ENCODE measurements at places on chromosomes 11 and 22.

GRCh38 chr22:49326558-49326957 is 501.1 kb downstream of the BRD1 start:
- no peak for DNase-seq

GRCh38 chr11:15180212-15180792 is 65.6 kb downstream of the INSC start:
- DNase-seq = no peak

- no peak for DNase-seq
Measured at GRCh38 chr11:123976770-123977560, 616 bp downstream of the OR10S1 start.

GRCh38 chr11:12187399-12187798 is 77.0 kb downstream of the MICAL2 start:
- DNase-seq = no peak

- DNase-seq = peak; percentile 18
Measured at GRCh38 chr11:125943661-125944349, 2.0 kb upstream of the VSIG10L2 start.

DNA sequence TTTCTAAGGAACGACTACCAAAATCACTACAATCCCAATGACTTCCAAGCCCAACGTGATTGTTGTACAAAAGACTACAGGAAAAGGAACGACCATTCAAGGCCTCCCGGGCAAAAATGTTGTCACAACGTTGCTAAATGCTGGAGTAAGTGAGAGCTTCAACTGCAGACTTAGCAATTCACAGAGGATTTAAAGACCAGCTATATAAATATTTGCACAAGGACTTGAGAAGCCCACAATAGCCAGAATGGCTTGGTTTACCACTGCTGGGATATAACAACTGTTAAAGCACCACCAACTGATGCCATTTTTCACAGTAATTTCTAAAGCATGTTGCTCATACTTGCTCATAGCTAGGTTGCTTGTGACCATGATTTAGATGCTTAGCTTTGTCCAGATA is 78.3 kb downstream of the EMSY start:
- DNase-seq = no peak

DNA sequence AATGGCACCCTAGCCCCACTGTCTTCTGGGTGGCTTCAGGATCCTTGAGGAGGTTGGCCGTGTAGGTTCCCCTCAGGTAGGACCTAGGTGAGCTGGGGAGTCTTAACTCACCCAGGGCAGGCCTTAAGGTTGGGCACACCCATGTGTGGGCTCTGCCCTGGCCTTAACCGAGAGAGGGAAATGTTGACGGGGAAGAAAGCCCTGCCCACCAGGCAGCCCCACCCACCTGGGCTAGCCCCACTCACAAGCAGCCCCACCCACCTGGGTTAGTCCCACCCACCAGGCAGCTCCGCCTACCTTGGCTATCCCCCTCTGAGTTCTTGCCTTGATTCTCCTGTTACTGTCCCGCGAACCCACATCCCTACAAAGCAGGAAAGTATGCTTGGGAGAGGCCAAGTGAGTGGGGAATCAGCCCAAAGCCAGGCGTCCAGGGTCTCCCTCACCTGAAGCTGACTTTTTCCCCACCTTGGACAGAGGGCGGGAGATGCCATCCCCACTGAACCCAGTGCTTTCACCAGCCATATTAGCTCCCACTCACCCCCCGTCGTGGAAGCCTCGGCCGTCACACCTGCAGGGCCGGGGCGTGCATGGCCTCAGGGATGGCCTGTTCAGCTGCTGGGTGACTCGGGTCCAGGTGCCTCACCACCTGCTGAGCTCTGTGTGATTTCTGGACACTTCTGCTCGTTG is at the start of gene MYEOV:
MYEOV (plus strand) TSS at position 337 of the 687 bp plus-strand sequence. CDS start 1,200 bp downstream, outside the sequence.
- peak; percentile 80 for DNase-seq

- DNase-seq = peak; percentile 76
Measured at GRCh38 chr11:44627911-44628729, 62.7 kb downstream of the CD82 start.

DNA sequence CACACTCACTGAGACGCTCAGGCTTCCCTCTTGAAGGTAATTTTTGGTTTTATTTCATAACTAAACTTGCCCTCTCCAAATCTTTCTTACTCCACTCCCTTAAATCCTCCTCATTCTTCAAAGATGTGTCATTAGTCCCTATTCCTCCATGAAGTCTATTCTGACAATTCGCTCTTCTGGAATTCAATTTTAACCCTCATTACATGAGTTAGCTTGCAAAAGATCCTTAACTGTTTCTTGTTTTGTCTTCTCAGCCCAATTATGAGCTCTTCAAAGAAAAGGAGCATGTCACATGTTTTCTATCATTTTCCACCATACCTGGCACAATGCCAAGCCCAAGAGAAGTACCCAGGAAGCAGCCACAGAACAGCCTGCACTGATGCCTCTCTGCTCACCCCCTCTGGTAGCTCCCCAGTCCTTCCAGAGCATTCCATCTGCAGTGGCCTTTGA is 13.0 kb downstream of the GALNT18 start:
- no peak for DNase-seq

DNA sequence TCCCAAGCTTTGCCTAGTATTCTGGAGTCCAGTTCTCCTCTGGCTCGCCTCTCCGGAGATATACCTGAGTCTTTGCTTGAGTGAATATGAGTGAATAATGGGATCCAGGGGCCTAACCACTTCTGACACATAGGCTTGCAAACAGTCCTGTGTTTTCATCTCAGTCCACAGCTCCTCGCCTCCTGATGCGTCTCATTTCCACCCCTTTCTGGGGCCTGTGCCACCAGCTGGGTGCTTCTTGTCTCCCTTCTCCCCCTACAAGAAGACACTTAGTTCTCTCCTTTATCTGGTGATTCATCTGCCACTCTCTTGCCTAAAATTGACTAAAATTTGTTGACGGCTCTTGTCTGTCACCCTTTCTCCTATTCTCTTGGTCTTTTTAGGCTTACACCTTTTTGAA is 44.6 kb downstream of the SFI1 start:
- DNase-seq = no peak

GRCh38 chr11:74354036-74354435 is 42.6 kb upstream of the P4HA3 start:
- DNase-seq = no peak

DNA sequence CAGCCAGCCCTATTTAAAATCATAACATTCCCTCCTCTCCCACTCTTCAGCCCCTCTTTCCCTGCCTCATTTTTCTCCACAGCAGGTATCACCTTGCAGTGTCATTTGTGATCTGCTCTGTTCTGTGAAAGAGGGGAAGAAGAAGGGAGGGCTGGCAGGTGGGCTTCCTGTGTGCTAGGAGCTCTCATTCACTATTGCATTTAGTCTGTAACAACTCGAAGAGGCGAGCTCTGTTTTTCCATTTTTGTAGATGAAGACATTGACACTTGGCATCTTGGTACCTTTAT is 52.1 kb upstream of the CRYBB3 start:
- no peak for DNase-seq

DNA sequence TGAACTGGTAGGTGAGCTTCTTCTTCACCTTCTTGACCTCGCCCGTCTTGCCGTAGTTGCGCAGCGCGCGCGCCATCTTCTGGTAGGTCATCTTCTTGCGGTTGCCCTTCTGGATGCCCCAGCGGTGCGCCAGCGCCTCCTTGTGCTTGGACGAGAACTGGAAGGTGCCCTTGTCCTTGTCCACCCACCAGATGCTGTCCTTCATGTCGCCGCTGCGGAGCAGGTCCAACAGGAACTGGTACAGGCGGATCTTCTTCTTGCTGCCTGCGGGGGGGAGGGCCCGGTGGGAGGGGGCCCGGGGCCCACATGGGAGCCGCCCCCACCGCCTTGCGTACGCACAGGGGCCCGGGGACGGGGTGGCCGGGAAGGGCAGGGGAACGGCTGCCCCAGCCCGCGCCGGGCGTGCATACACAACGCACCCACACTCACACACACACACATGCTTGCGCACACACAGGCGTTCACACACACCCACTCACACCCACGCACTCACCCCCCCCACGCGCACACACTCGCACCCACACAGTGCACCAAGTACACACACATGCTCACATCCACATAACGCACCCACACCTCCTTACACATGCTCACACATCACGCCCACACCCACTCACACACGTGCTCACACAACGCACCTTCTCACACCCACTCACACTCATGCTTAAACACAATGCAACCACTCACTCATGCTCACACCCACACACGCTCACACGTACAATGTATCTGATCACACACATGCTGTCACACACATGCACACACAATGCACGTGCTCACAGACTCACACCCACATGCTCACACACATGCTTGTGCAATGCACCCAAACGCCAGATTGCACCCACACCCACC is 3.0 kb upstream of the MYBPC3 start:
- peak; percentile 97 for DNase-seq

DNA sequence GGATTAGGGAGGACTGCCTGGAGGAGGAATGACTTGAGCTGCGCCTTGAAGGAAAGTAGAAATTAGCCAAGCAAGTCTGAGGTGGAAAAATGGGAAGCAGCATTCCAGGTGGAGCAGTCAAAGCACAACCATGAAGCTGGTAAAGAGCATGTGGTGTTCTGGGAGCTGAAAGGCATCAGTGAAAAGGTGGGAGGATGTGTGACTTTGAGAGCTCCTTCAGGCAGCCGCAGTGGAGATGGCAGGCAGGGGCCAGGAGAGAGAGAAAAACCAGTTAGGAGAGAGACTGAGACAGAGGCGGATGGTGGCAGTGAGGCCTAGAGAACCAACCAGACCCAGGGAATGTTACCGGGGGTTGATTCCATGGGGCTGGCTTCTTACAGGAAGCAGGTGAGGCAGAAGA is 393.4 kb downstream of the MIAT start:
- no peak for DNase-seq

DNA sequence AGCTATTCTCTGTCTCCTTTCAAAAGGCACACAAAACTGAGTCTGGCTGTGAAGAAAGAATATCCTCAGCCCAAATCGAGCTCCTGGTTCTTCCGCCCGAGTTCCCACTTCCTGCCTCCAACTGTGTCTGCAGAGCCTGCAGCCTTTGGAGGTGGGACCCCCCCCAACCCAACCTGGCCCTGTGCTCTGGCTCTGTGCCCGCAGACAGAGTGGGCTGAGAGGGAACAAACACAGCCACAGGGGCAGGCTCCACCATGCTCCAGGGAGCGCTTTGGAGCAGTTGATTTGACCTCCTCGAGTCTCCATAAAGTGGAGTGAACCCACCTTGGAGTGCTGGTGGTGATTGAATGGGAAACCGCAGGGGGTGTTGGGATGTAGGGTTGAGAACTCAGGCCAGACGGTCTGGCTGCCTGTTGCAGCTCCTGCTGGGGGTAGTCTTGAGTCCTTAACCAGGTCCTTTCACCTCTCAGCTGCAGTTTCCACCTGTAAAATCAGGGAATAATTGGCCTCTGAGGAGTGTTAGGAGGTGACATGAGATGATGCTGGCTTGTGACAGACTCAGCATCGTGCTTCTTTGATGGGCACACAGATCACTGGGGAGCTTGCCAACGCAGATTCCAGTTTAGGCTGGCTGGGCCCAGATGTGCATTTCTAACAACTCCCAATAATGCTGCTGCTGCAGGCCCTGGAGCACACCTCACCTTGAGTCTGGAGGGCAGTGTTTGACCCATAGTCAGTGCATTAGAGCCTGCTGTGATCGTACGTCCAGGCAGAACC is 11.4 kb downstream of the DAGLA start:
- no peak for DNase-seq

DNA sequence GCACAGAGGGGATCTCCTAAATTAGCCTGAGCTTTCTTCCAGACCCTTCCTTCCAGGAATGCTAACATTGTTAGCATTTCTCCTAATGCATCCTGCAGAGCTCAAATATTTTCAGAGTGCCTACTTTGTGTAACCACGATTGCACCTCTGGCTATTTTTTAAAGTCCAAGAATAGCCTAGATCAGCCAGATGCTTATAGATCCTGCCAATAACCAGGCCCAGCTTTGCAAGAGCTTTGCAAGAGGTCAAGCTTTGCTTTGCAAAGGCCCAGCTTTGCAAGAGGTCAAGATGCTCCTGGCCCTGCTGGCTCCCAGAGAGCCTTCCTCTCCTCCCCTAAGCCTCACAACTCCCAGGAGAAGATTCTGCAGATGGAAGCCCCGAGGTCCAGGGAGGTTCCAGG is 491.9 kb downstream of the MN1 start:
- no peak for DNase-seq

GRCh38 chr11:1481861-1482441 is 4.6 kb downstream of the MOB2 start:
- DNase-seq = peak; percentile 60

- DNase-seq = no peak
Measured at GRCh38 chr11:35066783-35067423, 72.1 kb upstream of the CD44 start.

GRCh38 chr11:92707665-92708064 is 261.8 kb upstream of the MTNR1B start:
- DNase-seq = no peak

- DNase-seq = peak; percentile 31
Measured at GRCh38 chr11:119531623-119532022, 108.7 kb upstream of the THY1 start.

DNA sequence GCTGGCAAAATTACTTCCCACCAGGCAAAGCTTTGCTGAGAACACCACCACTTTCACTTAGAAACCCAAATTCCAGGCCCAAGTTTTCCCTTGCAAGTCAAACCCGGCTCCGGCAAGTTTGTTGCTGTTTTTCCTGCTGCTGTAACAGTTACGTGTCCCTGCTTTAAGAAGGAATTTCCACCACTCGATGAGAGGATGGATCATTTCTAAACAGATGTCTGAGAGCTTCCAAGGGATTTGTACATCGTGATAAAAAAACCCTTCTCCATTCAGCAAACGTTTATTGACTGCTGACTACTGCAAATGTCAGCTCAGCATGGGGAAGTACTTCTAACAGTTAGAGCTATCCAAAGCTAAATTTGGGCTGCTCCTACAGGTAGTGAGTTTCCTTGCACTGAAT is 19.7 kb downstream of the P2RX3 start:
- DNase-seq = no peak

DNA sequence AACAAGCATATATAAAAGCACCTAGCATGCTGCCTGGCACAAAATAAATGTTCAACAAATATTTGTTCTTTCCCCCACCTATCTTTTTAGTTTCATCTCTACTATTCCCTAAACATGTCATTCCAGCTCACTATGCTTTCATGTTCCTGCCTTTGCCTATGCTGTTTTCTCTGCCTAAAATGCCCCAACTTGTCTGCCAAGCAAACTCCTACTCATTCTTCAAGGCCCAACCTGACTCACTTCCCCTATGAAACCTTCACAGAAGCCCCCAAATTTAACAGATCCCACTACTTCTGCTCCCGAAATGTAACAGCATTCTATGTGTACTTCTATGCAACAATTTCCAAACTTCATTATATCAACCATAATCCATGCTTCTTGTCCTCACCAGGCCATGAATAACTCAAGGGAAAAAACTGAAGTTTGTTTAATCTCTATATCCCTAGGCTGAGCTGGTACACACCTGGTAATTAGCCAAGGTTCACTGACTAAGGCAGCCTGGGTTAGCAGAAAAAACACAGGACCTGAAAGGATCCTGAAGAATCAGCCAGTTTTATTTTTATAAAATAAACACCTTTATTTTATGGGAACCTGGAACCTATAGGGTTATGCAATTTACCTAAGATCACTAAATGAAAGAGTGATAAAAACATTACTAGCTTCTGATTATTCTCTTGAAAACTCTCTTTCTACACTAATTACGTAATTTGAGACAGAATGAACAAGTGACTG is 72.2 kb downstream of the PAK1 start:
- no peak for DNase-seq

- DNase-seq = peak; percentile 22
Measured at GRCh38 chr11:3623767-3624458, 17.9 kb downstream of the ART5 start.

- no peak for DNase-seq
Measured at GRCh38 chr11:95228081-95228749, 2.8 kb downstream of the SESN3 start.

GRCh38 chr22:27835446-27835845 is 33.9 kb upstream of the MN1 start:
- no peak for DNase-seq

Measured in upper lobe of right lung (tissue), 1 donor.